CD8-positive, alpha-beta memory T cell (primary cell): ENCODE measurements at places on chromosomes 2 and 18. TPM values are rescaled to one million over a fixed set of nuclear protein-coding genes. Genes with fewer than 3 reads are reported as not detected.

- DNase-seq = no peak
These were observed 26.9 kb upstream of the CDH19 start for GRCh38 chr18:66630831-66631230.

GRCh38 chr2:54639609-54640008 is 83.9 kb upstream of the EML6 start:
- DNase-seq = no peak

ALPG gene
- not detected for polyA plus RNA-seq

DNA sequence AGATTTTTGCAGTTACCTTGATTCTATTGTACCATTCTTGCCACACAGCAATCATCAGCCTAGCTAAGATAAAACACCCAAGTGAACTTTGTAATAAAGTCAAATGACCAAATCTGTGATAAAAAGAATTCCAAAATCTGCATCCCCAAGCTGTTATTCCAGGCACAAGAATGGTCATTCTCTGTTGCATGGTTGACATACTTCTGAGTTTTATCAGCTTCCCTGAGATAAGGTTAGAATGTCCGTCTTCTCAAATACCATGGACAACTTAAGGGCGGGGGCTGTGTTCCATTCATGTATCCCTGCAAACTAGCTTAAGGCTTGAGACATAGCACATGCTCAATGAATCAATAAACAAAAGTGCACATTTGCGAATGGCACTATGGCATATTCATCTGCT is 8.1 kb upstream of the BMP10 start:
- DNase-seq = no peak

DNA sequence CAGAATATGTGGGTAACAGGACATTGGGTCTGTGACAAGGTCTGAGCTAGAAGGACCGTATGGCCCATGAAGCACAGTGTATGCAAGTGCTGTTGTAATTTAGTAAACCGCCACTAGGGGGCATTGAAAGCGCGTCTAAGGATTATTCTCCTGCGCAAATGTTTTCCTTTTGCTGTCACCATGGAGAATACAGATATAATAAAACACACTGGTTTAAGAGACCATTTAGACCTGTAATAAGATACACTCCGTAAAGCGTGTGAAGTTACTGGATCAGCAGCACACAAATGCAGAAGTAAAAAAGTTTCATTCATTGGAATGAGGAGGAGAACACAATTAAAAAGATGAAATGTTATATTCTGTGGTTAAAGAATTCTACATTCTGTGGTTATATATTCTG is 272.4 kb downstream of the AGAP1 start:
- DNase-seq = no peak

ASPRV1 gene
- 0.99 TPM for polyA plus RNA-seq

SLC8A1 gene
- polyA plus RNA-seq = not detected

FBXO36 gene
- polyA plus RNA-seq = 0.56 TPM

DNA sequence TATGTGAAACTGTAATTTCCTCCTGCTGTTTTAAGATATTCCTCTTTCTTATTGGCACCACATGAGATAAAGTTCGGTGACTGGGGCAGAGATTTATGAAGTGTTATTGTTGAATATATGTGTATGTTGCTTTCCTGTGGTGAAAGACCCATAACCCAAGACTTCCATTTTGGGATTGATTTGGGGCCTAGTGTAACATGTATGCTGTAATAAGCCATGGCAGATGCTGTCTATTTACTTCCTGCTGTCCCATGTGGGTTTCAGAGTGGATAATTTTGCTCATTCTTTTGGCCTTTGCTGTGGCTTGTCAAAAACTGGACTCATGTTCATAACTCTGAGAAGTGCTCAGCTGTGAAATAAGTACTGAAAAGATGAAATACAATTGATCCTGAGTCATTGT is 10.8 kb upstream of the MYO1B start:
- no peak for DNase-seq

CRYBA2 gene
- polyA plus RNA-seq = not detected

LRP1B gene
- polyA plus RNA-seq = not detected

DNA sequence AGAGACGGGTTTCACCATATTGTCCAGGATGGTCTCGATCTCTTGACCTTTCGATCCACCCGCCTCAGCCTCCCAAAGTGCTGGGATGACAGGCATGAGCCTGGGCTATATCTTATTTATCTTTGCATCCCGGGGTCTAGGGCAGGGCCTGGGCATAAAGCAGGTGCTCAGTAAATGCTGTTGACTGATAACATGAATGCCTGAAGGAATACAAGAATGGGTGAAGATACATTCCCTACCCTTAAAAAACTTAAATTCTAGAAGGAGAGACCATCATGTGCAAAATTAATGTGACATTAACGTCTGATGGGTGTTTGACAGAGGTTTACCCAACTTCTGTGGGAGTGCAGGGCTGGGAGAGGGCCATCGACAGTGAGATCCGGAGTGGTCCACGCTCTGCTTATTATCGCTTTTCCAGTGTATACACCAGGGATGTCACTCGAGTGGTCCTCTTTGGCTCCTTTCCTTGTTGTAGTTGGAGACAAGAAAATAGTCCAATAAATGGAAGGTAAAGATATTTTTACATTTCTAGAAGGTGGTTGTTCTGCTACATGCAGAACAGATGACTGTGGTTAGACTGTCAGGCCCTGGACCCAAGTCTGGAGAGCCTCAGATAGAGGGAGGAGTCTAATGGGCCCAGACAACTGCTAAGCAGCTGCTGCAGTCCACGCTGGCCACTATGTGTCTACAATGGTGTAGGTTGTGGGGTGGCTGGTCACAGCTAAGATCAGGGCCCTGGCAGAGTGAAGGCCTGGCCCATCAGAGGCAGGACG is 131.7 kb downstream of the MYCN start:
- no peak for DNase-seq

CD302 gene
- polyA plus RNA-seq = 0.28 TPM

- DNase-seq = no peak
These were observed 69.3 kb upstream of the HPCAL1 start for GRCh38 chr2:10233131-10234012.

UGT1A8 gene
- polyA plus RNA-seq = not detected

DNA sequence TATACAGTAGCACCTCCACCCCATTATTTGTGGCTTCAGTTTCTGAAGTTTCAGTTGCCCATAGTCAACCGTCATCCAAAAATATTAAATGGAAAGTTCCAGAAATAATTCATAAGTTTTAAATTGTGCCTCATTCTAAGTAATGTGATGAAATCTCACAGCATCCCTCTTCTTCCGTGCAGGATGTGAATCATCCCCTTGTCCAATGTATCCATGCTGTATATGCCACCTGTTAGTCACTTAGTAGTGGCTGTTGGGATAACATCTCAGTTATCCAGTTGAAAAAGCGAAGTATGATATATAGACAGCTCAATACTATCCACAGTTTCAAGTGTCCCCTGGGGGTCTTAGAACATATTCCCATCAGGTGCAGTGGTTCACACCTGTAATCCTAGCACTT is 119.1 kb upstream of the OTX1 start:
- no peak for DNase-seq

SLC30A3 gene
- polyA plus RNA-seq = not detected

UBE2E3 gene
- 70.4 TPM for polyA plus RNA-seq

DNA sequence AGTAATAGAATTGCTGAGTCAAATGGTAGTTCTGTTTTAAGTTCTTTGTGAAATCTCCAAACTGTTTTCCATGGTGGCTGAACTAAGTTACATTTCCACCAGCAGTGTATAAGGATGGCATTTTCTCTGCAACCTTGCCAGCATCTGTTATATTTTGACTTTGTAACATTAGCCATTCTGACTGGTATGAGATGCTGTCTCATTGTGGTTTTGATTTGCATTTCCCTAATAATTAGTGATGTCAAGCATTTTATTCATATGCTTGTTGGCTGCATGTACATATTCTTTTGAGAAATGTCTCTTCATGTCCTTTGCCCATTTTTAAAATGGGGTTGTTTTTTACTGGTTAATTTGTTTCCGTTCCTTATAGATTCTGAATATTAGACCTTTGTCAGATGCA is 63.9 kb downstream of the LANCL1 start:
- no peak for DNase-seq

DNA sequence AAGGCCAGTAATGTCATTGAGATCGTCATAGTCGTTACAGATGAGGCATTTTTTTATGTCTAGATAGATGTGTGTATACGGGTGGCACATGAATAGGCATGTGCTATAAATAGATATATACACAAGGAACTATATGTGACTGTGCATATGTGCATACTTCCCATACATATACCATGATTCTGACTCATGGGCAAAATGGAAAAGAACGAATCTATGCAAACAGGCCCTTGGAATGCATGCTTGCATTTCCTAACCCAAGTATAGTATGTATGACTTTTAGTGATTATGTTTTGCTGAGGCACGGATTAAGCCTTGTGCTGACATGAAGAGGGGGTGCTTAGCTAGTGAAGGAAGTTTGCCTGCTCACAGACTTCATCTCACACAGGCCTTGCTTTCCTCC is 111.7 kb downstream of the BCL11A start:
- no peak for DNase-seq
